Activated CD8-positive, alpha-beta T cell treated with anti-CD3 and anti-CD28 coated beads, Interleukin-2, amount 10 ng/mL, durations not matched to agents 7 days and 5 days (primary cell): ENCODE measurements at places on chromosomes 4 and X. TPM values are rescaled to one million over a fixed set of nuclear protein-coding genes. Genes with fewer than 3 reads are reported as not detected.

DNA sequence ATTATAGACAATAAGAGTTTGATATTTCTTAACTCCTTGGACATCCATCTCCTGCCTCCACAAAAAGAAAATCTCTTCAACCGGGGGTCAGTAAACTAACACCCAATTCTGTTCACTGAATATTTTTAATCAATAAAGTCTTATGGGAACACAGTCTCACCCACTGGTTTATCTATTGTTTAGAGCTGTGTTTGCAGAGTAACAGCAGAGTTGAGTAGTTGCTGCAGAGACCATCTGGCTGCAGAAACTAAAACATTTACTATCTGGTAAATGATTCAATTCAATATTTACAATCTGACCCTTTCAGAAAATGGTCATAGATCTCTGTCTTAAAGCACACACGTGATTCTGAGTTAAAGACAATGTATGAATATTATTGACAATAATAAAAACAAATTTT is 94.0 kb downstream of the TMA16 start:
- H3K27ac ChIP-seq, result no peak overlapping the region
- H3K4me1 ChIP-seq, result no peaks in the 10 kb centered on the region
- no peaks in the 10 kb centered on the region for H3K36me3 ChIP-seq
- DNase-seq, result no peak
- no peak overlapping the region for H3K4me3 ChIP-seq

- H3K4me1 ChIP-seq, result no peaks in the 10 kb centered on the region
- H3K36me3 ChIP-seq, result no peaks in the 10 kb centered on the region
- DNase-seq, result no peak
- H3K27me3 ChIP-seq, result no peaks in the 10 kb centered on the region
Measured at GRCh38 chr4:148152868-148153625, 289.2 kb downstream of the NR3C2 start.

DNA sequence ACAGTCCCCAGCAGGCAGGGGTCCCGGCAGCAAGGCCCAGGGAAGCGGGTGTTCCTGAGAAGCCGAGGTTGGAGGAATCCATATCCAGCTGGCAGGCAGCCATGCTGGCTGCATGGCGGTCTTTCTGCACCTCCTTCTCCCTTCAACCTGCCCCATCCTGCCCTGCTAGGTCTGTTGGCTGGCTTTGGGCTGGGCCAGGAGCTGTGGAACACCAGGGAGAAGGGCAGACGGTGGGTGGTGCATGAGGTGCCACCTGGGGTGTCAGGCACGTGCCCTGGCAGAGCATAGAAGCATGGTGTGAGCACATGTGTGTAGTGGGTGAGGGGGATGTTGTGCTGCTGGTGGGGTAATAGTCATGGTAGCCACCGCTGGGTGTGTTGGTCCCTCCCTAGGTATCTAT is 150.1 kb downstream of the PJA1 start:
- no peaks in the 10 kb centered on the region for H3K4me1 ChIP-seq
- no peaks in the 10 kb centered on the region for H3K36me3 ChIP-seq
- H3K27me3 ChIP-seq, result no peaks in the 10 kb centered on the region

DNA sequence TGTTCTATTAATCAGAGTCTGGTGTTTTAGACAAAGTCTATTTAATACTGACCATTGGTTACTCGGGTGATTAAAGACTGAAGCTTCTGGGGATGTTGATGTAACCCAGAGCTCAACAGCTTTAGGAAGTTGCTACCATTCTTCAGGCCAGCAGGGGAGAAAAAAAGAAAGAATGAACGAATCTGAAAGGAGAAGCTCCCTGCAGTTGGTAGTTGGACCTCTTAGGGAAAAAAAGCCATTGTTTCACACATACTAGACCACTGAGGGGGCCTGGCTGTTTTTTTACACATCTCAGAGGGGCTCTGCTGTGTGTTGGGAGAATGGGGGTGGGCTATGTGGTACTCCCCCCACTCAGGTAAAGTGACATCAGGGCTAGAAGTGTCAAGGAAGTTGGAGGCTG is 378.9 kb downstream of the KCNIP4 start:
- no peak overlapping the region for H3K27ac ChIP-seq
- H3K36me3 ChIP-seq, result no peaks in the 10 kb centered on the region
- no peak overlapping the region for H3K4me3 ChIP-seq
- no peaks in the 10 kb centered on the region for H3K4me1 ChIP-seq
- DNase-seq, result no peak

DNA sequence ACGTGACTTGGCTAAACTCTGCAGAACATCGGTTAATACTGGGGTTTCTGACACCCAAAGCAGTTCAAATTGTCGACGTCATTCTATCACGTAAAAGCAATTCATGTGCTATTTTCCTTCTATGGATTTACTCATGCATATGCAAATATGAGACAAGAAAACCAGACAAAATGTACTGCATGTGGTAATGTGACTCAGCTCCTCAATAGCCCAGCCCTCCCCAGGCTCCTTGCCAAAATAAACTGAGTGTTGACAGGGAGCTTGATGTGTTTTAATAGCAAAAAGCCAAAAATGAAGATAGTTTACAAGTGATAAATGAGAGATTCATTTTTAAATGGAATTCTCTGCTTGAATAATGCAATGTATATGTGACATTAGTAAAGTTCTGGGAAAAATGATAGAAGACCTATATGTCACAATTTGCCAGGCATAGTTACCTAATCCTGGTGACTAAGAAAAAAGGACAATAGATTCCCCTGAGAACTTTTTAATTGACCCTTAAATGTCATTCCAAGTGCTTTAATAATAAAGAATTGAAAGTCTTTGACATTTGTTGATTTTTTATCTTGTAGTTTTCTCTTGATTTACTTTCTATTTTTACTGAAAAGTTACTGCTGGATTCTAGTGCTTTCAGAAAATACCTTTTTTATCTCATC is 1700.6 kb upstream of the TENM3 start:
- H3K27me3 ChIP-seq, result no peaks in the 10 kb centered on the region
- H3K4me1 ChIP-seq, result no peaks in the 10 kb centered on the region
- H3K36me3 ChIP-seq, result no peaks in the 10 kb centered on the region
- H3K4me3 ChIP-seq, result no peak overlapping the region

DNA sequence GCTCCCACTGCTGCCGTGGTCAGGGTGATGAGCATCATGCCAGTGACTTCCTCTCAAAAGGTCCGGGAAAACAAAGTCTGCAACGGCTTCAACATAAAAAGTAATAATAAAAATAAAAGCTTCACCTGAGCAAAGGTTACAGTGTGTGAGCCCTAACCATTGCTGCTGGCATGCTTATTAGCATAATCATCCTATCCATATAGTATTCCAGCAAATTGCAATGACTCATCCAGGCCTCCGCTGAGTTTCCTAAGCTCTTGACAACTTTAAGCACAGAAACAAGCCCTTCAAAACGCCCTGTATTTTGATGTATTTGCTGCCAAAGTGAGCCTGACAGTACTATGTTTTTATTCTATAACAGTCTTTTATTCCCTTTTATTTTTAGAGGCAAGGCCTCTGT is 100.5 kb downstream of the AASDH start:
- no peak overlapping the region for H3K4me3 ChIP-seq
- no peak for DNase-seq
- peaks cover 3% of the 10 kb centered on the region for H3K27me3 ChIP-seq
- H3K4me1 ChIP-seq, result peaks cover 10% of the 10 kb centered on the region
- no peak overlapping the region for H3K27ac ChIP-seq
- no peaks in the 10 kb centered on the region for H3K36me3 ChIP-seq

- no peak overlapping the region for H3K27ac ChIP-seq
- H3K4me3 ChIP-seq, result no peak overlapping the region
- H3K36me3 ChIP-seq, result no peaks in the 10 kb centered on the region
- DNase-seq, result no peak
Measured at GRCh38 chr4:173057442-173057841, 111.2 kb upstream of the GALNT7 start.

The AFM gene
- not detected for total RNA-seq

DNA sequence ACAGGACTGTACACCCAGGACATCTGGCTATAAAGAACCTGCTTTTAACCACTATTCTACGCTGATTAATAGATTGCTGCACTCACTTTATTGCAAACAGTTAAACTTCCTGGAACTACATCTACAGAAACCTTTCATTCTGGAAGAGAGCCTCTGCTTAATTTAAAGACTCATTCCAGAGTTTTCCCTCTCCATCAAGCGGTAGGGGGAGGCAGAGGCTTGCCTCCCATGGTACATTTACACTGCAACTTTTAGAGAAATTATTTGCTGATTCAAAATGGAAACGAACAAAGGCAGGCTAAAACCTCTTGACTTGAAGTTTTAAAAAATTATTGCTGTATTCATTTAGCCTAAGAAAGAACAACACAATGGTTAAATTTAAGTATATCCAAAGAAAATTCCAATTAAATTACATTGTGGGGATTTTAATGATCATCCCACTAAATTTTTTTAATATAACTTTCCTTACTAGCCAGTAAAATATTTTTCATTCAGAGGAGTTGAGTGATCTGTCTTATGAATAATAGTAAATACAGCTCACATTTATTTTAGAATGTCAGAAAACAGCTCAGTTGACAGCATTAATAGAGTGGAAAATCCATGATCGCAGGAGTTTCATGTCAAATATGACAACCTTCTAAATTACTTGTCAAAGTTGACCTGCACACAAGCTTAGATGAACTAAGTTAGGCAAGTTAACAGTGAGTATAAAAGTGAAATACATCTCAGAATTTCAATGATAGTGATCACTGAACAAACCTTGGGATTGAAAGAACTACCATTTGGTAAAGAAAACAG is 46.3 kb upstream of the PCDH10 start:
- no peaks in the 10 kb centered on the region for H3K4me1 ChIP-seq
- DNase-seq, result no peak
- H3K27me3 ChIP-seq, result no peaks in the 10 kb centered on the region
- H3K4me3 ChIP-seq, result no peak overlapping the region
- H3K27ac ChIP-seq, result no peak overlapping the region

- no peak overlapping the region for H3K4me3 ChIP-seq
- no peaks in the 10 kb centered on the region for H3K4me1 ChIP-seq
- peaks cover 4% of the 10 kb centered on the region for H3K27me3 ChIP-seq
- H3K36me3 ChIP-seq, result no peaks in the 10 kb centered on the region
- no peak overlapping the region for H3K27ac ChIP-seq
Measured at GRCh38 chr4:155772459-155773195, 13.8 kb downstream of the GUCY1B1 start.

The FAAH2 gene
- total RNA-seq, result not detected

DNA sequence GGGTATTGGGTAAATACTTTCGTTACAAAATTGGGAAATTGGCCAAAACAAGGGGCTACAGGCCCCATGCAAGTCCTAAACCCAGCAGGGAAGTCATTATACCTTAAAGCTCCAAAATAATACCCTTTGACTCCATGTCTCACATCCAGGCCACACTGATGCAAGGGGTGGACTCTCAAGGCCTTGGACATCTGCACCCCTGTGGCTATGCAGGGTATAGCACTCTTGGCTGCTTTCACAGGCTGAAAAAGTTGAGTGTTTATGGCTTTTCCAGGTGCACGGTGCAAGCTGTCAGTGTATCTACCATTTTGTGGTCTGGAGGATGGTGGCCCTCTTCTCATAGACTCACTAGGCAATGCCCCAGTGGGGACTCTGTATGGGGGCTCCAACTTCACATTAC is 326.5 kb downstream of the TEX13C start:
- H3K4me1 ChIP-seq, result no peaks in the 10 kb centered on the region
- DNase-seq, result no peak
- H3K36me3 ChIP-seq, result no peaks in the 10 kb centered on the region
- H3K27me3 ChIP-seq, result no peaks in the 10 kb centered on the region

The PNMA3 gene
- total RNA-seq, result 1.1 TPM

GRCh38 chrX:115372152-115372551 is 82.6 kb downstream of the LUZP4 start:
- H3K27me3 ChIP-seq, result no peaks in the 10 kb centered on the region
- no peak for DNase-seq
- no peaks in the 10 kb centered on the region for H3K36me3 ChIP-seq
- H3K4me1 ChIP-seq, result no peaks in the 10 kb centered on the region

DNA sequence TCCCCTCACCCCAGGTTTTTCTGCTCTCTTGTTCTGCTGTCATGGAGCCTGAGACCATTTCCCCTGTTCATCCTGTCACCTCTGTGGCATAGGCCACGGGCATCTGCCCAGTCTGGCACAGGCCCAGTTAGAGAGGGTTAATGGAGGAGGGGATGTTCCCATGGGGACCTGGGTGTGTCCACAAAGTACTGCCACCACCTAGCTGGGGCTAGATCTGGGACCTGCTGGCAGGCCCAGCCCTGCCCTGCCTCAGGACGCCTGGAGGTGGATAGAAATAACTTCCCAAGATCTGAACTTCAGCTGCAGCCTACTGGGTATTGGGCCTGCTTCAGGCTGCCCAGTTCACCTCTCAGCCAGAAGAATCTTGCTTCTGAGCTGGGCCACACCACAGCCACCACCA is 13.5 kb downstream of the EFNB1 start:
- H3K27ac ChIP-seq, result no peak overlapping the region
- no peaks in the 10 kb centered on the region for H3K36me3 ChIP-seq
- no peak overlapping the region for H3K4me3 ChIP-seq
- no peak for DNase-seq

The BMPR1B gene
- total RNA-seq, result not detected

The HS6ST2 gene
- not detected for total RNA-seq

The JADE3 gene
- 0.47 TPM for total RNA-seq
